Activated T-helper 2 cell treated with anti-CD3 and anti-CD28 coated beads, Interferon-gamma antibody, Interleukin-2, Interleukin-4, amounts not matched to agents 10 μg/mL and 5 μg/mL and 100 μg/mL, durations not matched to agents 14 hours and 24 hours and 36 hours (primary cell): ENCODE measurements at places on chromosomes 12 and 14. TPM values are rescaled to one million over a fixed set of nuclear protein-coding genes. Genes with fewer than 3 reads are reported as not detected.
A peak's percentile ranks its signal among the peaks of the same experiment; 100 is the strongest.

DNA sequence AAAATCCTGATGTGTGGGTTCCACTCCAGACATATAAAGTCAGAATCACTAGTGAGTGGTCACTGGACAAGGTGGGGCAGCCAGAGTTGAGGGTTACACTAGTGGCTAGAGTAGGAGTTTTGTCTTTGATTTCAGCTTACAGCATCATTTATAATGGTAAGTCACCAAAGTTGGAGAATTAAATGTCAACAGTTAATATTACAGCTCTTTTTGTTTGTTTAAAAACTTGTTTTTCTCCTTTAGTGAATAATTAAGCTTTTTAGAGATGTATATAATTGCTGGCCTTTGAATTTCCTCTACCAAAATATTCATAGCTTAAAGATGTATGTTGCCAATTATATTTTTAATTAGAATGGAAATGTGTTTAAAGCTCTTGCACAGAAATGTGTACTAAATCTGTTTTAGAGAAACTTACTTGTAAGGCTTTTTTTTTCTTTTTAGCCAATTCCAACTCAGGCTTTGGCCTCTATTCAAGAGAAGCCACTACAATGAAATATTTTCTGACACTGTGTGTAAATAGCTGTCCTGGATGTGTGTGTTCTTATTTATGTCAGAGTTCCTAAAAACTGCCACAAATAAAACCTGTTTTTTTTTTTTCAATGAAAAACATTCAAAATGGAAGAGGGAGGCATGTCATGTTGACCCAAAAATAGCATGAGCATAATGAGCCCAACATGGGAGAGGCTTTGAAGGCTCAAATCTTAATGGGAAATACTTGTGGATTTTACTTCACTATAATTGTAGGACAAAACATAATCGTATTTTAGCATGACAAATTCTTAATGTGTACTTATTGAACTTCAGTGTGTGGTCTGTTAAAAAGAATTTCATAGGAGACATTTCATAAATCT, 92.2 kb downstream of the TBC1D30 start:
- no peak for DNase-seq
- no peaks in the 10 kb centered on the region for H3K4me1 ChIP-seq

DNA sequence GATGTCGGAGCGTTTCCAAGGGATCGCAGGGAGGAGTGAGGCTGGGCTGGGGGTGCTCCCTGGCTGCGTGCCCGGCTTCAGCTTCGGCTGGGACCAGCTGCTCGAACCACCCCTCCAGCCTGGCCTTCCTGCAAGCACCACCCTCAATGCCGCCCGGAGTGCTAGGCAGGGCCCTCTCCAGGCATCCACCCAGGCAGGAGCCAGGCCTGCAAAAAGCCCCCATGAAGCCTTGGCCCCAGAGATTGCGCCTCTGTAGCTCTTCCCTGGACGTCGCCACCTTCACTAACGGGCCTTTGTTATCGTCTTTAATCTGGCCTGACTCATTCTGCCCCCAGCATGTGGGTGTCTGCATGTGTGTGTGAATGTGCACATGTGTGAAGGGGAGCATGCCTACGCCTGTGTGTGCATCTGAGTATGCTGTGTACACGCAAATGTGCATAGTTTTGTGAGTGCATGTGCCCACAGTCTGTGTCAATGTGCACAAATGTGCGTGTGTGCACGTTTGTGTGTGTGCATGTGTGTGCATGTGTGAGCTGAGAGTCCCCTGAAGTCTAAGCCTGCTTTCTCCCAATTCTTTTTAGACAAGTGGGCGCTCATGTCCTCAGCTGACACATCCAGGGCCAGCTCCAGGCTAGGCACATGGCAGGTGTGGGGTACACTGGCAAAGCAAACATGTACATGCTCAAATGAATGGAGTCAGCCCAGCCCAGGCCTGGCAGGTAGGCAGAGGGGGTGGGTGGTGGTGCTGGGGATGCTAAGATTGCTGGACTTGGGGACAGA, 195.4 kb upstream of the C14orf180 start:
- no peak overlapping the region for H3K4me3 ChIP-seq
- no peak for DNase-seq
- no peak overlapping the region for H3K27ac ChIP-seq

- H3K4me1 ChIP-seq, result peaks cover 30% of the 10 kb centered on the region
- peak overlapping the region; percentile 99 for H3K4me3 ChIP-seq
- DNase-seq, result no peak
- peak overlapping the region; percentile 98 for H3K27ac ChIP-seq
- peaks cover 26% of the 10 kb centered on the region for H3K36me3 ChIP-seq
These were observed 498 bp downstream of the RACGAP1 start for GRCh38 chr12:50024805-50025186.

DNA sequence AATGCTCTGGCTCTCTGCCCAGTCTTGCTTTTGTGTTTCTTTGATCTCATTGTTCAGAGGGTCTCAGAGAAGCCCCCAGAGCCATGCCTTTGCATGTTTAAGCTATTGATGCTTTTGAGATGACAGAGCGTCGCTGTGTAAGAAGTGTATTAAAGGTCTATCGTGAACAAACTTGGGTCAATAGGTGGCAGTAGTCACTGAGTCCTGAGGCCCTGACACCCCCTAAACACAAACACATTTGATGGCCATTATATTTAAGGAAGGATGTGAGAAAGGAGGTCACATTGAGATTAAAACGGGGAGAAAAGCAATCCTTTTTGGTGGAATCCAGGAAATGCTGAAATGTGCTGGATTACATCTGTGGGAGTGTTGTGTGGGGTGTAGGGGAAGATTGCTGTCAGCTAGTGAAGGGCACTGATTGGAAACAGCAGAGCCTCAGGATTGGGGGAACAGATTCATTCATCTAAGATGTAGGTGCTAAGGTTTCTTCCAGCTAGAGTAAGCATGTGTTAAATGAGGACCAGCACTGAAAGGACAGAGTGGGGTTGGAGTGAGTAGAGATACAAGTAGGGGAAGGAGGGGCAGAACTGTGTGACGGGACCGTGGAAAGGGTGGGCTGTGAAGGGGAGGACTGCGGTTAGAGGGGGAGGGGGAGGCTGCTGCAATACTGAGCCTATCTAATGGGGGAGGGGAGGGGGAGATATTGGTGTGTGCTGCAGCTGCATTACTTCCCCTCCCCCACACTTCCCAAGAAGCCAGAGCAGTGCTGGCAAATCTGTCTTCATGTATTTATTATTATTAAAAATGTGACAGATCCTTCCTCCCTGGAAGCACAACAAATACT, 12.7 kb downstream of the NGDN start:
- H3K36me3 ChIP-seq, result peaks cover 20% of the 10 kb centered on the region
- no peak for DNase-seq
- H3K4me1 ChIP-seq, result peaks cover 2% of the 10 kb centered on the region
- H3K27me3 ChIP-seq, result no peaks in the 10 kb centered on the region
- H3K4me3 ChIP-seq, result no peak overlapping the region

DNA sequence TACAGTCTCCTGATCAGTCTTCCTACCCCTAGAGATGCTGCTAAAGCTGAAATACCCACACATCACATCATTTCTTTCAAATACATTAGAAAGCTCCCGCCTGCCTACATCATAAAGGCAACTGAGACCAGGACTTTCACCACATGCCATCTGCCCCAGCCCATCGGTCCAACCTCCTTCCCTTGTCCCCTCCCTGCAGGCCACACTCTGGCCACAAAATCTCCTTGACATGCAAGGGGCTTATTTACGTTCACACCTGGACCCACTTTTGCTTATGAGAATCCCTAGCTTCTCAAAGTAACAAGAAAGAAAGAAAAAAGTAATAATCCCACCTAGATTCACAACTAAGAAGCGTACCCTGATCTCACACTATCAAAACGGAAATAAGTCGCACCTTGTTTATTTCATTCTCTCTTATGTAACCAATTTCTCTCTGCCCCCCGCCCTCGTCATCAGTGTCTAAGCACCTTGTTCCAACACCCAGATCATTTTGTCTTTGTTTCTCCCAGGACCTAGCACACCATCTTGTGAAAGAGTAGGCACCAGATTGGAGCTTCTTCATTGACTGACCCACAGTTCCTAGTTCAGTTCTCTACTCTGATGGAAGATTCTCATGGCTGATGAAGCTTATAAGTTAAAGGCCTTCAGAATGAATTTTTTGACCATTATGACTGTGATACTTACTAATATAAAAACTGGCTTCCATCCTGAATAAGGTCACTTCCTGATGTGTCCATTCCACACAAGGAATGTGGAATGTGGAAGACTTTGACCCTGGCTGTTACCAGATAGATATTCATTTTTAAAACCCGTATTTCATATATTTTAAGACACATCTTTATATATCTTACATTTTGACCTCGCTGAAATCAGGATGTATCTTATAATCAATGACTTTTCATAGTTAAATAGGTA, 7.7 kb downstream of the WSB2 start:
- peak overlapping the region; percentile 2 for H3K4me3 ChIP-seq
- peaks cover 54% of the 10 kb centered on the region for H3K36me3 ChIP-seq
- H3K27ac ChIP-seq, result peak overlapping the region; percentile 81
- H3K4me1 ChIP-seq, result peaks cover 42% of the 10 kb centered on the region
- DNase-seq, result no peak

GRCh38 chr12:89353188-89353822, 1.0 kb upstream of the DUSP6 start:
- DNase-seq, result peak; percentile 62
- peaks cover 42% of the 10 kb centered on the region for H3K36me3 ChIP-seq
- peaks cover 32% of the 10 kb centered on the region for H3K4me1 ChIP-seq
- H3K27ac ChIP-seq, result peak overlapping the region; percentile 97
- H3K27me3 ChIP-seq, result no peaks in the 10 kb centered on the region

DNA sequence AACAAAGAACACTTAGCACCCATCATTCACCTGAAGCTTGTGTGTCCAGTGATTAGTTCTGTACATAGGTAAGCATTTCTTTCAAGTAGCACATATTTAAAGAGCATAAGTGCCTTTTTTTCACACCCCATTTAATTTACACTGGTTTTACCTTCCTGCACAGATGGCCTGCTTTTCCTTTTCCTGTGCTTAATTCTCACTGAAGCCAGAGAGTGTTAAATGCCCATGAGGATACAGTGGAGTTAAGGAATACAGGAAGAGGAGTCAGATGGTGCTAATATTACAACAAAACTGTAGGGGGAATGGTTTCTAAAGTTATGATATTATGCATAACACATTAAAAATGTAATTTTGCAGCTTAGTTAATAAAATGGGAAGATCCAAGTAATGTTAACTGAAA, 31.0 kb upstream of the SLC38A1 start:
- H3K27ac ChIP-seq, result no peak overlapping the region
- peaks cover 20% of the 10 kb centered on the region for H3K27me3 ChIP-seq
- no peak overlapping the region for H3K4me3 ChIP-seq
- no peaks in the 10 kb centered on the region for H3K36me3 ChIP-seq

DNA sequence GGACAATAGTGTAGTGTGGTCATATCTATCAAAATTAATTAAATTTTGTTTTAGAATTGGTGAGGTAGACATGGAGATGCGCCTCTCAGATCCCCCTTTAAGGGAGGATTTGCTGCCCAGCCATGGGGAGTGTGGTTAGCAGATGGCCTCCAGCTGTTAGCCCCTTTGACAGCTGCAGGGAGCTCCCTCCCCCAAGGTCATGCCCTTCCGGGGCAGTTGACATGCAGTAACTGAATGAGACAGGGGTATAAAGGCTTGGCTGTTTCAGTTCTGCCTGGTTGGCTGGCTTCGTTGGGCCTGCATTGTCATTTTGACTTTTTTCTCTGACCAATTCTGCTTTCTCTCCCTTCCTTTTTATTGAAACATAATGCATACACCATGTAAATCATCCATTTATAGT, 291.5 kb upstream of the SRRM4 start:
- H3K4me1 ChIP-seq, result no peaks in the 10 kb centered on the region
- no peaks in the 10 kb centered on the region for H3K27me3 ChIP-seq
- no peak for DNase-seq

- no peak within 1 kb of the TSS for H3K27ac ChIP-seq
- H3K27me3 ChIP-seq, result peaks cover 41% of the 10 kb centered on the region
- H3K4me1 ChIP-seq, result peaks cover 4% of the 10 kb centered on the region
- DNase-seq, result no peak
- H3K36me3 ChIP-seq, result no peaks in the 10 kb centered on the region
These were observed at the start of gene SLC2A14 for GRCh38 chr12:7872566-7873319. TSS of gene SLC2A14 (minus strand) at chr12:7872915. CDS start at chr12:7869880, 3,035 bp downstream.

GRCh38 chr14:89753828-89754412, 200.6 kb downstream of the EFCAB11 start:
- H3K27me3 ChIP-seq, result no peaks in the 10 kb centered on the region
- peaks cover 45% of the 10 kb centered on the region for H3K4me1 ChIP-seq
- H3K27ac ChIP-seq, result no peak overlapping the region

GRCh38 chr12:57477710-57478681, 1.7 kb downstream of the ARHGAP9 start:
- DNase-seq, result peak; percentile 51
- H3K36me3 ChIP-seq, result peaks cover 45% of the 10 kb centered on the region
- H3K4me1 ChIP-seq, result peaks cover 46% of the 10 kb centered on the region
- peak overlapping the region; percentile 100 for H3K27ac ChIP-seq
- H3K4me3 ChIP-seq, result peak overlapping the region; percentile 93

- H3K27ac ChIP-seq, result no peak overlapping the region
- no peaks in the 10 kb centered on the region for H3K36me3 ChIP-seq
- H3K4me3 ChIP-seq, result no peak overlapping the region
- no peak for DNase-seq
- H3K27me3 ChIP-seq, result no peaks in the 10 kb centered on the region
These were observed 164.1 kb downstream of the SPTSSA start for GRCh38 chr14:34297786-34298520.

GRCh38 chr14:101575581-101575980, 14.3 kb downstream of the DIO3 start:
- H3K27me3 ChIP-seq, result peaks cover 2% of the 10 kb centered on the region
- no peak overlapping the region for H3K4me3 ChIP-seq
- DNase-seq, result no peak
- H3K36me3 ChIP-seq, result no peaks in the 10 kb centered on the region

GRCh38 chr12:538731-539539, 79.2 kb downstream of the B4GALNT3 start:
- no peak overlapping the region for H3K27ac ChIP-seq
- H3K4me1 ChIP-seq, result peaks cover 6% of the 10 kb centered on the region
- H3K4me3 ChIP-seq, result no peak overlapping the region
- DNase-seq, result no peak
- H3K36me3 ChIP-seq, result no peaks in the 10 kb centered on the region
- H3K27me3 ChIP-seq, result peaks cover 2% of the 10 kb centered on the region

DNA sequence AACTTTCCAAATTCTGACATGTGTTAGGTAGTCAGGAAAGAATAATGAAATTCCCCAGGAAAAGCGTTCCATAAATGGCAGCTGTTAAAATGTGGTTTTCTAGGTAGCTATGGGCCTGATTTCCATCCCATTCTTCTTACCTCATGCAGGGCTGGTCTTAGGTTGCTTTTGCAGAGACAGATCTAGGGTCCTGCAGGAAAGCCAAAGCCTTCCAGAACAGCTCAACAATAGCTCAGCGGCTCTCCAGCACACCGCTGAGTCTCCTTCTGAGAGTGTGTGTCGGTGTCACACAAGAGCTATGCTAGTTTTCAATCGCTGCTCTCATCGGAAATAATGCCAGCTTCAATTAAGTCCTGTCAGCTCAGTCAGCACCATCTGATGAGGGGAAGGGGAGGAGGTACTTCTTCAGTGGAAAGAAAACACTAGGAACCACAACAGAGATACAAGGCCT, 106.7 kb downstream of the TMEM30B start:
- DNase-seq, result no peak
- H3K27ac ChIP-seq, result peak overlapping the region; percentile 48
- no peak overlapping the region for H3K4me3 ChIP-seq
- peaks cover 3% of the 10 kb centered on the region for H3K36me3 ChIP-seq
- H3K4me1 ChIP-seq, result peaks cover 43% of the 10 kb centered on the region

Gene ISM2
- 0.11 TPM in 1 of 2 replicates, not detected in the other for total RNA-seq

Gene RALGAPA1
- 30.9 and 34.7 TPM in 2 replicates for total RNA-seq

Gene RIC8B
- total RNA-seq, result 11.4 and 16.4 TPM in 2 replicates

Gene LAG3
- total RNA-seq, result 215 and 223 TPM in 2 replicates

Gene FGF6
- total RNA-seq, result not detected in 2 replicates

Gene SAMD4A
- total RNA-seq, result 4.3 and 5.1 TPM in 2 replicates

Gene ANO4
- not detected in 2 replicates for total RNA-seq

Gene LDHB
- 1,305 and 1,321 TPM in 2 replicates for total RNA-seq

Gene KRT6C
- not detected in 2 replicates for total RNA-seq

Gene RIPK3
- total RNA-seq, result 13.2 and 15.4 TPM in 2 replicates

Gene MYF6
- not detected in 2 replicates for total RNA-seq

Gene MDP1
- total RNA-seq, result 13.2 and 13.5 TPM in 2 replicates

Gene GPN3
- 43.9 and 47.5 TPM in 2 replicates for total RNA-seq
